NCI-H2029 treated with DMSO at 0.1 percent for 48 hours (cell line): ENCODE measurements at places on chromosomes 11 and 22.

DNA sequence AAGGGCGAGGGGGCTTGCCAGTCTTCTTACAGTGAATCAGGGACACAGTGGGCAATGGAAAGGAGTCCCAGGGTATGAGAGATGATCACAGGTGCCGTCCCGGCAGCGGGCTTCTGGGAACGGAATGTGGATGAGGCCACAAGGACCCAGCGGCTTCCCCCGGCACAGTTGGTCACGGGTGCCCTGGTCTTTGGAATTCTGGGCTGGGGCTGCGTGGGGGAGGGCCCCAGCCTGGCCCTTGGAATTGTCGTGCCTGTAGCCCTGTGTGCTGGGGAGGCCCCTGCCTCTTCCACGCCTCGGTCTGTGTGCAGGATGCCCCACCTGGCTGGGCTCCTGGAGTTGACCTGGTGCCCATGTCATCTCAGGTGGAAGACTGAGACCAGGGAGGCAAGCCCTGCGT is 76.6 kb downstream of the FBLN1 start:
- DNase-seq: no peak

DNA sequence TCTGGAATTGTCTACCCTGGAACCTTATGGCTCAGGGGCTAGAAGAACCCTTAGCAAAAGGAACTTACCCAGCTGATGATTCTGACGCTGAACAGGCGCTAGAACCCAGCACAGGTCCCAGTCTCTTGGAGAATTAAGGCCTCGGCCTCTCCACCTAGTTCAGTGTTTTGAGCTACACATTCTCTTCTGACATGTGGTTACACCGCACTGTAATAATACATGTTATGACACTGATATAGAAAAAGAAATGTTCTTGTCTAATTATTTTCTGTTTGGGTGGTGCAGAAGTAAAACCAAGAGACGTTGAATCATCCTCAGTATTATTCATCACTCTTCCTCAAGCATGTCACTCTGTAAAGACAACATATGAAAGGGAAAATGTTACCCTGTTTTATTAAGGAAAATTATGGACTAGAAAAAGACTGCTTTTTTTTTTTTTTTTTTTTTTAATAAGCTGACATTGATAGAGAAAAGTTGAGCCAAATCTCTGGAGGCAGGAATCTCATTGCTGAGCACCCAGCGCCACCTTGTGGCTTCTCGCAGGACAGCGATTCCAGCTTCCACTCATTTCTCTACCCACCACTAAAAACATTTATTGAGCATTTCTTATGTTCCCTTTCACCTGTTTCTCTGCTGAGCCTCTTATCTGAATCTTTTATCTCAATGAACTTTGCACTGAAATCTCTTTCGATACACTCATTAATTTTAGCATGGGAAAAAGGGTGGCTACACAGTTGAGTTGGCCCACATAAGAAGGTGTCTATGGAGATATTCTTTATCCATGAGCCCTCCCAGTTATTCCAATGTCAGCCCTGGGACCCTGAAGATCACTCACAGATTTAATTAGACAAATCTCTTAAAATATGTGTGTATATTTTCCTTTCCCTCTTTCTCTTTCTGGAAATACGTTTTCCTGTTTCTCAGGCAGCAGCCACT is 12.6 kb upstream of the APLNR start:
- peak; percentile 57 for DNase-seq

DNA sequence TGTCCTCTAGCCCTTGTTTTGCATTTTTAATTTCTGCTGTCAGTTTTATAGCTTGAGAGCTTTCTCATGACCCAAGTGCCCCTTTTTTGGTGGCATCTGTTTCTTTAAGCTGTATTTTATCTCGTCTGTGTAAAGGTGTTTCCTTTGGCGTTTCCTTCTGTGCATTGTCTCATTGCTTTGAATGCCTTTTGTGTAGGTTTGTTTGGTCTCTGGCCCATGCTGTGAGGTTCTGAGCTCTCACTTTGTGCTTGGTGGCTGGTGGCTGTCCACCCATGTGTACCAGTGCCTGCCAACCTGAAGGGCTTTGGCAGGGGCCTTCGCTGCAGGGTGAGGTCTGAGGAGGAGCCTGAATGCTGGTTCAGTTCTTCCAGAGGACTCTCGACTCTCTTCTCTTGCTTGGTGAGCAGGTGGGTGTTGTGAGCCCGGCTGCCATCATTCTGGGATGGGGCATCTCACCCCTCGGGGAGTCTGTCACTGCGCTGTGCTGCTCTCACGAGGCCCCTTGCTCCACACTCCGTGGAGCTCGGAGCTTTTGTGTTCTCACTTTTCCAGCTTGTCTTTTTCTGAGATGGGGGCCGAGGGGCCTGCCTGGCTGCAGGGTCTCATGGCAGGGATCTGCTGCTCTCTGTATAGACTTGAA is 14.9 kb downstream of the AP2A2 start:
- no peak for DNase-seq

GRCh38 chr11:93199616-93200015 is 1.8 kb upstream of the SLC36A4 start:
- no peak for DNase-seq

DNA sequence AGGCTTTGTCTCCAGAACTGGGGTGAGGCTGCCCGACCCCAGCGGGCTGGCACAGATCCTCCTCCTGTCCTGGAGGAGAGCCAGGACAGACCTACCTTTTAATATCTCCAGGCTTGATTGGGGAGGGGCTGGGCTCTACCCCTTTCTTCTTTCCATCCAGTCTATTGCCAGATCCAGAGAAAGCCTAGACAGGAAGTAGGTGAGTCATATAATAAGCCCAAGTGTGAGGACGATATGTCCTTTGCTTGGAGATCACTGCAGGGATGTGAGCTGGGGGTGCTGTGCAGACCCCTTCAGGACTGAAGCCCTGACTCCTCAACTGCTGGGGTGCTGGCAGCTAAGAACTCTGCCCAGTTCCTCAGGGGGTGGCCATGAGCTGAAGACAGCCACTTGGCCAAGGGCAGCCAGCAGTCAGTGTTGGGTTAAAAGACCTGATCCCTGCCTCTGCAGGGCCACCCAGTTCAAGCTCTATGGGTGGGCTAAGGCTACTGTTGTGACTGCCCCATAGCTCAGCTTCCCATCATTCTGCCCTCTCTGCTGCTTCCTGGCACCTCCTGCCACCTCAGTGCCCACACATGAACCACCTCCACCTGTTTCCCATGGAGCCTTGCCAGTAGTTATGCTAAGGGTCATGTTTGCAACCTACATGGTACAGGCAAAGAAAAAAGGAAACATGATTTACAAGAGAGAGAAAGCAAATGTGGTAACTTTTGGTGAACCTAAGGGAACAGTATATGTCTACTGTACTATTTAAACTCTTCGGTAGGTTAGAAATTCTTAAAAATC is 8.3 kb upstream of the C22orf39 start:
- no peak for DNase-seq

DNA sequence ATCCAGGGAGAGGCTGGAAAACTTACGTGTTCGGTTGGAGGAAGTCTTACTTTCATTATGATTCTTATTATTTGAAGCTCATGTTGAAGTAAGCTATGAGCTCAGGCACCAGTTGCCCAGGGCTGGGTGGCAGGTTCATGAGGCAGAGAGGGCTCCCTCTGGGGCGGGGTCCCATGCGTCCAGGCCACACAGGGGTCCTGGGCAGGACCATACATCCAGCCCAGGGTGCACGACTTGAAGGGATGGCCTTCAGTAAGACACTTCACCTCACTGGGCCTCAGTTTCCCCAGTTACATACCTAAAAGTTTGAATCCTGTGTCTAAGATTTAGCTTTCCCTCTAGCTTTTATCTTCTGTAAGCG is 107.3 kb upstream of the B3GAT1 start:
- DNase-seq: no peak

GRCh38 chr11:95149651-95150364 is 60.2 kb downstream of the ENDOD1 start:
- DNase-seq: no peak

GRCh38 chr11:44518968-44519550 is 46.4 kb upstream of the CD82 start:
- DNase-seq: no peak

GRCh38 chr11:117547195-117547850 is 219.7 kb downstream of the CEP164 start:
- DNase-seq: no peak

DNA sequence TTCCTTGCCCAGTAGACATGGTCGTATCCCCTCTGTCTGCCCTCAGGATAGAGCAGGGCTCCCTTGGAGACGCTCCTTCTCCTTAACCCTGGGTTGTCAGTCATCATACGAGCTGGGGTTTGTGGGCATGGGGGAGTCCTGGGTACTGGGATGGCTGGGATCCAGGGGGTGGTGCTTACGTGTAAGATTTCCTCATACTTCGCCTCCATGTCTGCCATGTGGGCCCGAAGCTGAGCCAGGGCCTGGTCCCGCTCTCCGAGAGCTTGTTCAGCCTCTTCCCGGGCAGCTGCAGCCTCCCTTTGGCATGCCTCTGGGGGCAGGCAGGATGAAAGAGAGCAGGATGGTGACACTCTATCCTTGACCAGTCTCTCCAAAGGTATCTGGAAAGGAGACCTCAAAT is 5.3 kb downstream of the NHERF4 start:
- no peak for DNase-seq

DNA sequence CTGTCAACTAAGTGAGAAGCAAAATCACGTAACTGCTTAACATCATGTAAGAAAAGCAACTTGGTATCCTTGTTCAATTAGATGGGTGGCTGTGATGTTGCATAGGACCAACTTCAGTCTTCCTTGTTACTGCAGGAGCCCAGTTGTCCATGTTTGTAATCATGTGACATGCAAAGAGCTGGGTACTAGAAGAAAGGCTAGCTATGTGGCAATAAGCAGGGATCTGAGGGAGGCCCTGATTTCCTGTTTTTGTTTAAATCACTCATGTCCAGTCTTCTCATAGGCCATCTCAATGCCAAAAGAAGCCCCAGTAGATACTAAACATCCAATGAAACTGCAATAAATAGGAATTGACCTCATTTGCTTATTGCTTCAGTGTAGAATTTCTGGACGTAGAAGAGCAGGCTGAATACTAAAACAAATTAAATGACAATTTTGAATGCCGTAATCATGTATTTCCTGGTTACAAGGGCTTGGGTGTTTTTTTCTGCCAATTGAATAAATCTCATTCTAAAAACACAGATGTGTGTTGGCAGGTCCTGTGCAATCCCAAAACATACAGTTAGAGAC is 140.8 kb upstream of the ARHGAP20 start:
- no peak for DNase-seq

DNA sequence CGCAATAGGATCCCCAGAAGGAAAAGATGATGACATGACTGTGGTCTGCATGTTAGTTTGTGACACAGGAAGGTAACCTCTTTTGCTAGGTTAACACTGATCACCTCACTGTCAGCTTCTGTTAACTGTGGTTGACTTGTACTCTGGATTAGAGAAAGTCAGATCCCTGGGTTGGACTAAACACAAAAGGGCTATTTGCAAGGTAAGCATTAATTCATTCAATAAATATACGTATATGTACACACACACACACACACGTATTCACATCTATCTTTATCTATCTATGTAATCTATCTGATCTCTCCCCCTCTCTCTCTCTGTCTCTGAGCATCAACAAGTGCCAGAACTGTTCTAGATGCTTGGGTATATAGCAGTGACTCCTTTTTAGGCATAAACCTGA is 136.1 kb upstream of the SNX19 start:
- DNase-seq: no peak

GRCh38 chr22:50041361-50042065 is 16.6 kb downstream of the TTLL8 start:
- DNase-seq: no peak

GRCh38 chr22:37661160-37661924 is 2.8 kb downstream of the PDXP start:
- peak; percentile 9 for DNase-seq

DNA sequence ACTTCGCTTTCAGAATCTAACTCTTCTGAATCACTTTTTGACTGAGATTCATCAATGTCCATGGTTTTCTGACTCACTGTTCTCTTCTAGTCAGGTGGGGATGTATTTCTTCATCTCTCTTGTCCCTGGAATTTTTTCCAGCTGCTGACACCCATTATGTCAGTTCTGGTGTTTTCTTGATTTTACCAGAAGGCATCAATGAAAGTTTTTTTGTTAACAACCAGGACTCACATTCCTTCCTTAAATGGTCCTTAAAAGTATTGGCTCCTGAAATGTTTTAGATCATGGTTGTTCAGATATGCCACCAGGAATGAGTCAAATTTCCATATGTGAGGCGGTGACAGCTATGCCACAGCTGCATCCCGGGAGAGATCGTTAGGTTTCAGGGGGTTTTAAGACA is 12.9 kb downstream of the MICAL2 start:
- DNase-seq: no peak

- no peak for DNase-seq
Observed at GRCh38 chr11:95682552-95682951, 107.0 kb downstream of the FAM76B start.
